ENCODE measurements at places on chromosomes 3 and 15. TPM values are rescaled to one million over a fixed set of nuclear protein-coding genes. Genes with fewer than 3 reads are reported as not detected.

DNA sequence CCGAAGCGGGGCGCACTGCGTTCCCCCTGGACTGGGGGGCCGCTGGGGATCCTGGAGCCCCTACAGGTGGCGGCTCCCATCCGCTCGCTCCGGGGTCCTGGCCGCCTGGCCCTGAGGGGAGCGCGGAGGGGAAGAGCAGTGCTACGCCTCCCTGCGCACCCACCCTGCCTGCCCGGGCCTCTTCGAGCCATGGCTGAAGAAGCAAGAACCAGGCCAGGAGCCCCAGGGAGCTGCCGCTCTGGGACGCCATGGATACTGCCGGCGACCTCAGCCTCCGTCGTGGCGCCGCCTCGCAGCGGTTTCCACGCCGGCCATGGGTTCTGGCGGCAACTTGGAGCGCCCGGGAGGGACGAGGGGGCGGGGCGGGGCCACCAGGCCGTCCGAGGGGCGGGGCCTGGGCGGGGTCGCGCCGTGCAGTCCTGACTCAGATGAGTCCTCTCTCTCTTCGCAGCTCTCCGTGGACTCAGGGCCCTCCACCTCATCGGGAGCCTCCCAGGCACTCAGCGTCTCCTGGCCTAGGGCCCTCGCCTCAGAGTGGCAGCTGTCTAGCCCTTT, 50.9 kb downstream of the MYL3 start:
- DNase-seq = peak; percentile 83

DNA sequence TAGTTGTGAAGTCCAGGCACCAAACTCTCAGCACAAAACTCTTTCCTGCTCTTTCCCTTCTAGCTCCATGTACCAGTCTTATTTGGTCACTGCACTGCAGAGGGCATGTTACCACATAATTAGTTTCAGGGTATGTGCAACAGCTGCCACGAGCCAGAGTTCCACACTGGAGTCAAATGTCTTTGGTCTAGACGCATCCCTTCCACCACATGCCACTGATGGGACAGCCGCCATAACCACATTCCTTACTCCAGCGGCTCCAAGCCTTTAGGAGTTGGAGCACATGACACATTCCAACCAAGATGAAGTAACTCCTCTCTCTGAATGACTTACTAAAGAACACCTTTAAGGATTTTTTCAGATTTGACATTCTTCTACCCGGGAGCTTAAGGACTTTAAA, 153.4 kb downstream of the ERC2 start:
- no peak for DNase-seq

DNA sequence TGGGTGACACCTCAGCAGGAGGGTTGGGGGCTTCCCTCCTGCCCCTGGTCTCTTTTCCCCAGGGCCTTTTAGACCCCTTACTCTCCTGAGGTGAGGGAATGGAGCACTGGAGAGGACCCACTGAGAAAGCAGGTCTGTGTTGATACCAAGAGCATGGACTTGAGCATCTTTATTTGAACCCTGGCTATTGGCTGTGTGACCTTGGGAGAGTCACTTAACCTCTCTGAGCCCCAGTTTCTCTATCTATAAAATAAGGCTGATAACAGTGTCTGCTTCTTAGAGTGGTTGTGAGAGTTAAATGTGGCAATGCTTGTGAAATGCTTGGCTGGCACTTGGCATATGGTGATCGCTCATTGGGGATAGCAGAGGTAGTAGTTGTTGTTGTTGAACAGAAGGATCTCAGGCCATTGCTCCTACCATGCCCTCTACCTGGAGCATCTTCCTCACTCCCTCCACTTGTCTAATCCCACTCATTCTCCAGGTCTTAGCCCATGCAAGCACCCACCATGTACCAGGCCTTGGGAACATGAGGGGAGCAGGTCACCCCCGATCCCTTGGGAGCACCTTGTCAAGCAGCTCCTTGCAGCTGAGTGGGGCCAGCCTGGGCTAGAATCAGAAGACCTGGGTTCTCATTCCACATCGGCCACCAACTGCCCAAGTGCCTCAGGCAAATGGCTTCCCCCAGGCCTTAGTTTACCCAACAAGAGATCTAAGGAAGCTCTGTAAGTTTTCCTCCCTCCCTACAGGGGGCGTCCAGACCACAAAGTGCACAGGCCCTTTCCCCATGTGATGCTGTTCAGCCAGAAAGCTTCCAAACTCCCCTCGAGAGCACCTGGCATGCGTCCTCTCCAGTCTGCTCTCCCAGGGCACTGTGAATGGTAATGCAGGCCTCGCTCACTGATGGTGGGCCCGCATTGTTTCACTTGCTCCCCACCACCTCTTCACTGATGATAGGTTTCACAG, 96.7 kb downstream of the LSM3 start:
- no peak for DNase-seq

ANKRD63 gene
- not detected for total RNA-seq

GRCh38 chr3:23840521-23840920, 34.8 kb downstream of the UBE2E1 start:
- DNase-seq = no peak

All from lower lobe of right lung (tissue), 2 donors.